GM06990 (cell line): ENCODE measurements at places on chromosomes 7 and 10.

GRCh38 chr10:35456784-35457183 is 120.5 kb downstream of the CCNY start:
- DNase-seq = no peak

GRCh38 chr7:47967123-47967522 is 12.3 kb downstream of the HUS1 start:
- no peak for DNase-seq

DNA sequence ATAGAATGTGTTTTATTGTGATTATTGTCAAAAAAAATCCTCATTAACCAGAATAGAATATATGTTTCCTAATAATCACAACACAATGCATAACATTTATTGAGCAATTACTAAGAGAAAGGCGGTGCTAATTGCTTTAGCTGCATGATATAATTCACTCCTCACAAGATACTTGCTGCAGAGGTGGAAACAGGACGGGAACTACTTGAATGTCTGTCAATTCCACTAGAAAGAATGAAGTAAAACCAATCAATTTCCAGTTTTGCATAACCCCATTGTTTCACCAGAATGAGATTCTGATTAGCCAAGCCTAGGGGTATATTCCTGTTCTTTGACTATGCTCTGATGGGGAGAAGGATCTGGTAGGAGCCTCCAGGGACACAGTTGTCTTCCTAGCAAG is 239.1 kb upstream of the NRP1 start:
- DNase-seq = no peak

DNA sequence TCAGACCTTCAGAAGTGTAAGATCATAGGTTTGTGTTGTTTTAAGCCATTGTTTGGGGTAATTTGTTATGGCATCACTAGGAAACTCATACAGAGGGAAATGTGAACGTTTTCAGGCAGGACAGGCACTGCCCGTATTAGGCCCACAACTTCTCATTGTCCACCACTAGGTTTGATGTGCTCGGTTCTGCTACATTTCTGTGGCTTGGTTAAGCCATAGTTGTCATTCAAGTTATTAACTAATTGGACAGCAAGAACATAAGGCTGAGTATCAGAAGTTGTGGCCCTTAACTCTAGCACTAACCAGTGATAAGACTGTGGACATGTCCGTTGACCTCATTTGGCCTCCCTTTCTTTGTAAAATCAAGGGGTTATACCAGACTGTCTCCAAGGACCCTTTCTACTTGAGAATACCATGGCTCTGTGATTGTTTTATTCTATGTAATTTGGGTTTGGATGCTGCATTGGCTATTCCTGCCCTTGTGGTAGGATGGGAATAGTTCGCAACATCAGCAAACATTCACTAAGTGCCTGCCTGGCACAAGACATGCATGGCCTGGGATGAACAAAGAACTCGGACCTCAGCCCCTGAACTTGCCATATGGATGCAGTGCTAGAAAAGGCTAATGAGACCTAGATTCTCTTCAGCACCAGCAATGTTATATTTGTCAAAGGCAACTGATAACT is 85.7 kb downstream of the CCDC71L start:
- no peak for DNase-seq

- no peak for DNase-seq
Measured at GRCh38 chr10:82668221-82668895, 793.4 kb downstream of the NRG3 start.

- DNase-seq = no peak
Measured at GRCh38 chr10:96152437-96152836, 22.3 kb downstream of the ZNF518A start.

DNA sequence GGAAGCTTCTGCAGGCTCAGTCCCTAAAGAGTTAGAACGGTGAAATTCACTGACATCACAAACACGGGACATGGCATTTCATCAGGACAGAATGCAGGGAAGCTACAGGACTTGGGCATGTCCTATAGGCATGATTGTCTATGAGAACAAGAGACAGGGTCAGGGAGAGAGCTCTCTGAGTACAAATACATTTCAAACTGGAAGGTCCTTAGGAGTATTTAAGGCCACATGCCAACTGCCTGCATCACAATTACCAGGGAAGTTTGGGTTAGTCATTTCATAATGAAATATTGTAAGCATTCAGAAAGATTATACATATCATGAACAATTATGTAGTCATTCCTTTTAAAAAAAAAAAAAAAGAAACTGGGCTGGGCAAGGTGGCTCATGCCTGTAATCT is 71.3 kb downstream of the CREB3L2 start:
- no peak for DNase-seq

DNA sequence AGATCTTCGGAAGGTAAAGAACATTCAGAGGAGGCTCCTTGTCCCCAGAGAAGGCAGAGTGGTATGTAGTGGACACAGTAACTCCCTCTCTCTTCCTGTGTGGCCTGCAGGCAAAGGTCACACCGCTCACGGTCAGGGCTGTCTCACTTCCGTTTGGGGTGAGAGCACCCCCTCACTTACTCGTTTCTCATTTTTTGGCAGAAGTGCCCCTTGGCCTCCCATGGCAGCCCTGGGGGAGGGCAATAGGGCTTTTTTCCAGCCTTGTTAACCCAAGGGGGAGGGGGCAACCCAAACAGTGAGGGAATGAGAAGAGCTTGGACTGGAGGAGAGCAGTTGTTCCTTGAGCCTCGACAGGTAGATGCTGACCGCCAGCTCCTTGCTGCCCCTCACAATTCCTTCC is 31.8 kb upstream of the SRGN start:
- DNase-seq = no peak

DNA sequence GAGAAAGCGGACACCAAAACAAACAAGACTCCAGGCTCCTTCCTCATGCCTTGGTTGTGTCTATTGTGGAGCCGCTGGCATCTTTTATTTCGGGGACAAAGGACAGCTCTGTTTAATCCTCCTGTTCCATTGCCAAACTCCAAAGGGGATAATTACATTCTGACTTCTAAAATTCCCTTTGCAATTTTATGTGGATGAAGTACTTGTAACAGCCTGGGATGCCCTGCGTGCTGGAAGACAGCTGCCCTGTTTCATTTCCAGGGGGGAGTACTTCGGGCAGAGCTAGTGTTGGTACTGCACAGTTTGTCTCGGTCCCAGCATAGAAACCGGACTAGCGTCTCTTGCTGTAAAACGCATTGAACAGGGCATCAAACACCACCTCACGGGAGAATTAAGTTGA is 90.9 kb downstream of the BAMBI start:
- no peak for DNase-seq

DNA sequence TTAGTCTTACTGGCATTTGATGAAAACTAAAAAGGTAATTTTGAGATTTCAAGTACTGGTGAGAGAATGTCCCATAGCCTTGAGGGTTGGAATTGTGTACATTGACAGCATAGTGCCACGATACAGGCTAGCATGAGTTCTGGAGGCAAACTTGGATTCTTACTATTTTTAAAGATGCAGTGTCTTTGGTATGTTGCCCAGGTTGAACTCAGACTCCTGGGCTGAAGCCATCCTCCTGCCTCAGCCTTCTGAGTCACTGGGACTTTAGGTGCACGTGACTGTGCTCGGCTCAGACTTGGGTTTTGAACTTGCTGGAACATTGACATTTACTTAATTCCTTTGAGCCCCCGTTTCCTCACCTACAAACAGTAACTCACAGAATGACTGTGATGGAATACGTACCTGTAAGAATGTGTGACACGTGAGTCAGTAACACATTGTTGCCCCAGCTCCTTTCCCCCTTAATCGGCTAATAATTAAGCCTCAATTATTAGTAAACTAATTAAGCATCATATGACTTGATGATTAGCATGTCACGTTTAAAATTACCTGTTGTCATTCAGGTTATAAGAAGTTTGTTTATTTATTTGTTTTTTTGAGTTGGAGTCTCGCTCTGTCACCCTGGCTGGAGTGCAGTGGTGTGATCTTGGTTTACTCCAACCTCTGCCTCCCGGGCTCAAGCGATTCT is 10.6 kb downstream of the DNAJB6 start:
- DNase-seq = no peak

DNA sequence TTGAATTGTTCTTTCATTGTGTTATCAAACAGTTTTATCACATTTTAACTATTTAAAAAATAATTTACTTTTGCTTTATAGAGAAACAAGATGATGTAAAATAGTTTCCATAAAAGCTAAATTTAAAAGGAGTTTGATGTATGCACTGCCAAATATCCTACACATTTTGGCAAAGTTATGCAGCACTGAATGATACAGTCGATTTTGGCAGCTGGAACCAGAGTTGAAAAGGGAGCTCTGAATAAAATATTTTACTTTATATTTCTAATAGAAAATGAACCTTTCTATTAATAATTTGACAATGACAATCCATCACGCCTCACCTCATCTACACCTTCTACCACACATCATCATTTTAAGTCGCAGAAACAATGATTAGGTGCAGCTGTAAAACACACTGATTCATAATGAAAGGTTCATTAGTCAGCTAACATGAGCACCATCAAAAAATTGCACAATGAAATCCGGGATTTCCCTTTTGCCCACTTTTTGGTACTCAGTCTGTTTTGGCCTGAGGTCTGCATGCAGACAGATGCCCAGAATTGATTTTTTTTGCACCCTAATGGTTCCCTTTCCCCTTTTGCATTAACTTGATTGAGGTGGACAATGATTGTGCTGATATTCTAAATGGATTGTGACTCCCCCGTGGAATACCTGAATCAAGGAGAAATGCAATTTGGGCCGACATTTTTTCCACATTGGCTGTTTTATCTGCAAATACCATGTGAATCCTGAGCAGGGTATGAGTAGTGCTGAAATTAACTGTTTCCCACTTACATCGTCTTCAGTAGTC is 105.8 kb downstream of the THSD7A start:
- peak; percentile 55 for DNase-seq

DNA sequence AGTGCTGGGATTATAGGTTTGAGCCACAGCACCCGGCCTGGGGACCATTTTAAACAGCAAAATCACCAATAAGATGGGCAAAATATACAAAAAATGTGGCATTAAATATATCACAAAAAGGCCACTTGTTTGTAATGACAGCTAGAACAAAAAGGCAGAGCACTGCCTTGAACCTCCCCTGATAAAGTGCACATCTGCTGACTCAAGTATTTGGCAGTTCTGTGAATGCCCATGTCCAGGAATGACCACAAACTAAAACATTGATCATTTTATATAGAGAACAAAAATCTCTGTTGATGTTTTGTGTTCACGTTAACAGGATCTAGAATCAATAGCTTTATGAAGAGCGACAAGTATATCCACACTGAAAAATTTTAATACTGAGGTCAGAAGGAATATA is 21.5 kb downstream of the HERC4 start:
- no peak for DNase-seq

- no peak for DNase-seq
Measured at GRCh38 chr7:6242561-6242960, 29.9 kb downstream of the CYTH3 start.

GRCh38 chr7:43612599-43613589 is 30.0 kb downstream of the STK17A start:
- peak; percentile 44 for DNase-seq

DNA sequence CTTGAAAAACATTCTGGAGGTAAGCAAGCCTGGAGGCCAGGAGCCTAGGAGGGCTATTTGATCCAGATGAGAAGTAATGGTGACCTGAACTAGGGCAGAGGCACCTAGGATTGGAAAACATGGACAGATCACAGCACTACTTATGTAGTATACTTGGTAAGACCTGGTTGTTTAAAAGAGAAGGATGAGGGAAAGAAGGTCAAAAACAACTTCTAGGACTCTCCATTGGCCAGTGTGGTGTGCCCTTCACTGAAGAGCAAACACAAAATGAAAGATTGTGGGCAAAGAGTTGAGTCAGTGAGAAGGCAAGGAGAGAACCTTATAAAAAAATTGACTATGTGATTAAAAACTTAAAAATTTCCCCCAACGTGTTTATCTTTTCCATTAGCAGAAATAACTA is 14.3 kb downstream of the ANKRD1 start:
- no peak for DNase-seq

GRCh38 chr7:8739837-8740236 is 306.4 kb downstream of the NXPH1 start:
- DNase-seq = no peak

DNA sequence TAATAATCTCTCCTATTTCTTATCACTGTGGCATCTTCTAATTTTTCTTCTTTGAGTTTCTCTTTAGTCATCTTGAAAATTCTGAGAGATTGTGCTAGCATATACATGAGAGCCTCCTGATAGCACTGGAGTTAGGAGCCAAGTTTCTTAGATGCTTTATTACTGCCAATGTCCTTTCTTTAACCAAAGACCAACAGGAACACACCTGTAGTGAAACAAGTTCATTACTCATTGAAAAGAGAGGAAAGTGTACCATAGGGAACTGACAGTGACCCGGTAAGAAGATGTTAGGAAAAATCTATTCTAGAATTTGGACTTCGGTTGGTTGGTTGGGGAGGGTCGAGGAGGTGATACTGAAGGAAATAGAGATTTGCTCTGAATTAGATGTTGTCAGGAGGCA is 27.1 kb upstream of the CD36 start:
- no peak for DNase-seq

DNA sequence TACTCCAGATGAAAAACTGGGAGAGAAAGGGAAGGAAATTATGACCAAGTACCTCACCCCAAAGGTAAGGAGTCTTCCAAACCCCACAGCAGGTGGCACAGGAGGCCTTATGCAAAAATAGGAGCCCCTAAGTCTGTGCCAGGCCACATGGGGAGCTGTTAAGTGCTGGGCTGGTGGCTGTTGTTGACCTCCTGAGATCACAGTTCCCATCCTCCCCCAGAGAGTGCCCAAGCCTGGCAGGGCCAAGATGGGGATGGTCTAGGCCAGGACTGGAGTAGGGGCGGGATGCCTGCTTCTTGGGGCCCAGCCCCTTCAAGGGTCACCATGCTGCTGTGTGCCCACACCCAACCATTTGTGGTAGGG is 145.8 kb downstream of the RGS10 start:
- DNase-seq = no peak

- no peak for DNase-seq
Measured at GRCh38 chr10:101006593-101007098, 7.0 kb downstream of the LZTS2 start.

GRCh38 chr10:48307711-48308018 is 1.2 kb downstream of the MAPK8 start:
- no peak for DNase-seq

DNA sequence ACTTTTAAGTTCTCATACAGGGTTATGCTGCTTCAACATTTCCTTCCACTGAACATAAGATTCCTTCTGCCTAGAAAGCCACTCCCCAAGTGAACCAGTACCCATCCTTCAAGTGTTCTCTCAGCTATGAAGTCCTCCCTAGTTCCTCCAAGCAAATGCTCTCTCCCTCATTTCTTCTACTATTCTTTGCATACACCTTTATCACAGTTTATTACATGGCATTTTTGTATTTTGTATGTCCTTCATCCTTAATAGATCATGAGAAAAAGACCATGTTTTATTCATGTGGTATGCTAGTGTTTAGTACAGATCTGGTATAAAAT is 1.9 kb downstream of the SYPL1 start:
- DNase-seq = no peak

- no peak for DNase-seq
Measured at GRCh38 chr7:2760098-2760889, 72.3 kb downstream of the AMZ1 start.

GRCh38 chr10:124076148-124076733 is 17.2 kb downstream of the CHST15 start:
- DNase-seq = no peak
